ENCODE measurements at places on chromosomes 6 and 20.

GRCh38 chr6:137265561-137266308, 46.5 kb upstream of the IFNGR1 start:
- DNase-seq: no peak

DNA sequence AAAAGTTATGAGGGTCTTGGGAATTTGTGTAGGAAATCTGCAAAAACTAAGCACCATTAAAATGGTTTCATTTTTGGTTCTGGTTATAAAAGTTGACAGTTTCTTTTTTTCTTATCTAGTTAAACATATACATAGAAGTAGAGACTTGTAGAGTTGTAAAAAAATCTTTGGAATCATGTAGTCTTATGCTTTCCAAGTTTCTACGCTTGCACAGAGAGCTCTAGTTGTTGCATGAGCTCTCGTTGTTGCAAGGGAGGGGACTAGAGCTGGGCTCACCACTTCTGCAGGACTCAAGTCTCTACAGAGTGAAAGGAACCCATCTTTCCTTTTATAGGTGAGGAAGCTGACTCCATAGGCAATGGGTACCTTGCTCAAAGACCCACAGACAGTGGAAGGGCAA, 21.6 kb upstream of the CCN2 start:
- no peak for DNase-seq

GRCh38 chr6:14072084-14072483, 45.5 kb upstream of the CD83 start:
- DNase-seq: no peak

DNA sequence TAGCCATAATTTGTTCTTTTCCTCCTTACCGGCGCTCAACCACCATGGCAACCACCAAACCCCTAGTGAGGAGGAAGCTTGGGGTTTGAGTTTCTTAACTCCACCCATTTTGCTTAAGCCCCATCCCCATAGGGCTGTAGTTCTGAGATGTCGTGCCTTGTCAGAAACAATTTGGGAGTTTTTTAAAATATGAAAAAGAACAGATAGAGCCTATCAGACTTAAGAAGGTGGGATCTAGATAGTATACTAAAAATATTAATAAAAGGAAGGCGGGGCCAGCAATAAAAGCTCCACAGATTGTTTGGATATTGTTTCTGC, 5.6 kb downstream of the BRD2 start:
- peak; percentile 62 for DNase-seq

GRCh38 chr20:48025661-48026060, 240.4 kb upstream of the SULF2 start:
- DNase-seq: no peak

All from DMS53 (cell line).